Globus pallidus (tissue), 1 donor: ENCODE measurements at places on chromosomes 1 and 21.

- DNase-seq, result peak; percentile 74
These were observed 188.4 kb downstream of the BACH1 start for GRCh38 chr21:29487154-29487553.

DNA sequence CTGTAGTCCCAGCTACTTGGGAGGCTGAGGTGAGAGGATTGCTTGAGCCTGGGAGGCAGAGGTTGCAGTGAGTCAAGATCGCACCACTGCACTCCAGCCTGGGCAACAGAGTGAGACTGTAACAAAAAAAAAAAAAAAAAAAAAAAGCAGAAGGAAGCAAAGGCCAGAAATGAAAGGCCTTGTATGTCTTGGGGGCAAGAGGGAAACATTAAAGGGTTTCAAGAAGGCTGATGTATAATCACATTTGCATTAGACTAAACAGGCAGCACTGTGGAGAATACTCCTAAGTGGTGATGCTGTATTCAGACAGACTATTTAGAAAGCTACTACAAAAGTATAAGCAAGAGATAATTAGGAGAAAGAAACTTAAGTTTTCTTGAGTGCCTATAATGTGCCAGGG is 10.4 kb downstream of the ANP32E start:
- no peak for DNase-seq

DNA sequence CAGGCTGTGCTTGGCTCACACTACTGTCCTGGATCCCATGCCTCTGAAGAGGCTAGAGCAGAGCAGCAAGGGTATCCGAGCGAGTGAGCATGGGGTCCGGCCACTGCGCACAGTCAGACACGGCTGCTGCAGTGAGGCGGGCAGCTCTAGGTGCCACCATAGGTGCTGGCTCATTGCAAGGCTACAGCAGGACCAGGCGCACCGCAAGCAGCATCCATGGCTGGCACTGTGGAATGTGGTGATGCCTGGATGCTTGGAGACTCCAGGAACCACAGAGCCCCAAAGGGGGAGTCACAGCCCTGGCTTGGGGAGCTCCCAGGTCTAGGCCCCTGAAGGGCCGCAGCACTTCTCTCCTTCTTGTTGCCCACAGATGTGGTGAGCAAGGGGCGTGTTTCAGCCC is 47.2 kb downstream of the ATP6V1G3 start:
- no peak for DNase-seq

DNA sequence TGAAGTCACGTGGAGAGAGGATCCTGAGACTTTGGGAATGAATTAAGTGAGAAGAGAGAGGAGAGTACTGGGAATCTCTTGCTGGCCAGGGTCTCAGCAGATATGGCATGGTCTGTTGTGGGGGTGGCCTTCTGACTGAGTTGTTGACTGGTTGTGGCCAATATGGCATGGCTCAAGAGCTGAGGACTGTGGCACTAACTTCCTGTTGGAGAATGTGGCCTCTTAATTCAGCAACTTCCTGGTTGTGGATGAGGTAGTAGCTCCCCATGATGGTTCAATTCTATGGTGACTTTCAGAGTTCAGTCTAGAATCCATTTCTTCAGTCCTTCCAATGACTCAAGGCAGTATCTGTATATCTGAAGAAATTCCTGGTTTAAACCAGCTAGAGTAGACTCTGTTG is 44.7 kb upstream of the PAXBP1 start:
- no peak for DNase-seq

DNA sequence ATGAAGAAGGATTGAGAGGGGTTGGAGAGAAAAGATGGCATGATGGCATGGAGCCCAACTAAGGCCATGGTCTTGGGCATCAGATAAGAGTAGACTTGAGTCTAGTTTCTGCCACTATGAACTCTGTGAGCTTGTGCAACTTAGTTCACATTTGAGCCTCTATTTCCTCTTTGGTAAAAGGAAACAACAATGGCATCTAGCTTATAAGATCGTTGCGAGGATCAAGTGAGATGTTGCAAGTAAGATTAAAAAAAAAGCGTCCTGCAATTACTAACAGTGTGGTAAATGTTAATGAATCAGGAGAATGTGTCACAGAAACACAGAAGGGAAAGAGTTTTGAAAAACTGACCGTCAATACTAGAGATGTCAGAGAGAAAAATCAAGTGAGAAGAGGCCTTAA is 202.9 kb upstream of the FGGY start:
- DNase-seq, result no peak

- DNase-seq, result no peak
These were observed 123.3 kb upstream of the IFFO2 start for GRCh38 chr1:19079541-19080472.

GRCh38 chr1:16443975-16444770 is 3.6 kb downstream of the NECAP2 start:
- no peak for DNase-seq

GRCh38 chr1:54853096-54853792 is 33.8 kb downstream of the DHCR24 start:
- DNase-seq, result no peak

GRCh38 chr1:13892671-13893325 is 192.8 kb downstream of the PRDM2 start:
- no peak for DNase-seq
